ENCODE measurements at places on chromosomes 11 and 22.
A peak's percentile ranks its signal among the peaks of the same experiment; 100 is the strongest.

DNA sequence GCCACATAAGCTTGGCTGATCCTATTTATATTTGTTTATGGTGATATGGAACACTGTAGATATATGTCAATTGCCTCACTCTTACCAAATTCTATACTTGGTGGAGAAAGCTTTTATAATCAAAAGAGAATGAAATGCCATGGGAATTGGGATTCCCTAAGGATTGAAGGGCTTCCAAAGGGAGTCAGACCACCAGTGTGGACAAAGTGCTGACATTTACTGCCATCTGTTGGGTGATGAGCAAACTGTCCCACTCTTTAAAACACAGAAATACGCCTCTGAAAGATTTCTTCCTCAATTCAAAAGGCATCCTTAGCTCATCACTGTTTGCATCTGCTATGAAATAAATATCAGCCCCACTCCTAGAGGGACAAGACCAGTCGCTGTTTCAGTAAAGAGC, 7.1 kb downstream of the SLC1A2 start:
- DNase-seq: no peak

GRCh38 chr11:80065086-80065485, 624.3 kb upstream of the TENM4 start:
- DNase-seq: no peak

- DNase-seq: no peak
Measured at GRCh38 chr11:134334796-134335571, 3.2 kb downstream of the GLB1L2 start.

DNA sequence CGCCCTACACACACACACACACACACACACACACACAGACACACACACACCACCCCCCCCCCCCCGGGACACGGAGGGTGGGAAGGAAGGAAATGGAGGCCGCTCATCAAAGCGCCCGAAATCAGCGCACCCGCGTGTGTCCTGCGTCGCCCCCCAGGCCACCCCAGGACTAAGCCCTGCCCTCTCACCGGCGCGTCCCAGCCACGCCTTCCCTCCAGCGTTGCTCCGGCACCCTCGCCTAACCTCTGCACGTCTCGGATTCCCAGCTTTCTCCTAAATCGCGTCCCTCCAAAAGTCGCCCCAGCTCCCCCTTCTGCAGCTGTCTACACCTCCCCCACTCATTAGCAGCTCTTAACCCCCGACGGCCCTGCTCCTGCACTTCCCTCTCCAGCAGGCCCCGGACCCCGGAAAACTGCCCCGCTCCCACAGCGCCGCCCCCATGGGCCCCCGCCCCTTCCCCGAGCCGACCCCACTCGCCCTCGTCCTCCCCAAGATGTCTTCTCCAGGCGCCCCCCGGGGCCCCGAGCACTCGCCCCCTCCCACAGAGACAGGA, 557 bp downstream of the PACSIN2 start:
- DNase-seq: peak; percentile 31

DNA sequence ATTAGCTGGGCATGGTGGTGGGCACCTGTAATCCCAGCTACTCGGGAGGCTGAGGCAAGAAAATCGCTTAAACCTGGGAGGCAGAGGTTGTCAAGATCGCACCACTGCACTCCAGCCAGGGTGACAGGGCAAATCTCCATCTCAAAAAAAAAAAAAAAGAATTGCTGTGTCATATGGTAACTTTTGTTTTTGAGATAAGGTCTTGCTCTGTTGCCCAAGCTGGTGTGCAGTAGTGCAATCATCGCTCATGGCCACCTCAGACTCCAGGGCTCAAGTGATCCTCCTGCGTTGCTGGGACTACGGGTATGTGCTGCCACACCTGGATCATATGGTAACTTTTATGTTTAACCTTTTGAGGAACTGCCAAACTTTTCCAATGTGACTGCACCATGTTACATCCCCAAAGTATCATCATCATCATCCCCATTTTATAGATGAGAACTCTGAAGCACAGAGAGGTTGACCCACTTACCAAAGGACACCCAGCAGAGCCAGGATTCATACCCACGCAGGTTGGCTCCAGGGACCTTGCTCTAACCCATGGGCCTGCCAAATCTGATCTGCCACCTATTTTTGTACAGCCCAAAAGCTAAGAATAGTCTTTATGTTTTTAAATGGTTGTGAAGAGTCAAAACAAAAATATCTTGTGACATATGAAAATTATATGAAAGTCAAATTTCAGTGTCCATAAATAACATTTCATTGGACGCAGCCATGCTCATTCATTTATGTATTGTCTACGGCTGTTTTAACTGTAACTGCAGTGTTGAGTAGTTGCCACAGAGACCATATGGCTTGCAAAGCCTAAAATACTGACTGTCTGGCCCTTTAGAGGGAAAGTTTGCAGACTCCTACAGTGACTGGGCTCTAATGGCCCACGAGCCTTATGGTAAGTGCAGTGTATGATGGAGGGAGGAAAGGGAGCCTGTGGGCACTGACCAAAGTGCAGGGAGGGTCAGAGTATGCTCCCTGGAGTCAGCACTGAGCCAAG, 45.3 kb downstream of the GDPD5 start:
- no peak for DNase-seq

- DNase-seq: no peak
Measured at GRCh38 chr11:19972091-19972490, 188.2 kb downstream of the DBX1 start.

- DNase-seq: no peak
Measured at GRCh38 chr11:60718524-60719316, 5.8 kb upstream of the MS4A18 start.

DNA sequence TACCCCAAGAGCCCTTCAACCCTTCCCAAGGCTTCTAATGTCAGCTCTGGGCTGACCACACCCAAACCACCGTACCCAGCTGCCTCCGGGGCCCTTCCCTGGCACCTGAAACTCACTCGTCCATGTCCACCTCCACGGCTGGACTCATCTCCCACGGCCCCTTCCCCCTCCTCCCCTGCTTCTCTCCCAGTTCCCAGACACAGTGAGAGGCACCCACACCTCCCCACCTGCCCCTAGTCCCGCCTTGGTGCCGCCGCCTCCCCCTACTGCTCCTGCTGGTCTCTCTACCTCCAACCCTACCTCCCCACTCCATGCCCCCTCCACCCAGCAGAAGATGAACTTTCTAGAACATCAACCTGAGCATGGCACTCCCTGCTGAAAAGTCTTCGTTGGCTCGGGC, 39.5 kb downstream of the ELFN2 start:
- DNase-seq: no peak

GRCh38 chr22:29737251-29738117, 17.7 kb downstream of the CABP7 start:
- no peak for DNase-seq

GRCh38 chr11:118151431-118151830, 1.2 kb downstream of the SCN4B start:
- DNase-seq: no peak

DNA sequence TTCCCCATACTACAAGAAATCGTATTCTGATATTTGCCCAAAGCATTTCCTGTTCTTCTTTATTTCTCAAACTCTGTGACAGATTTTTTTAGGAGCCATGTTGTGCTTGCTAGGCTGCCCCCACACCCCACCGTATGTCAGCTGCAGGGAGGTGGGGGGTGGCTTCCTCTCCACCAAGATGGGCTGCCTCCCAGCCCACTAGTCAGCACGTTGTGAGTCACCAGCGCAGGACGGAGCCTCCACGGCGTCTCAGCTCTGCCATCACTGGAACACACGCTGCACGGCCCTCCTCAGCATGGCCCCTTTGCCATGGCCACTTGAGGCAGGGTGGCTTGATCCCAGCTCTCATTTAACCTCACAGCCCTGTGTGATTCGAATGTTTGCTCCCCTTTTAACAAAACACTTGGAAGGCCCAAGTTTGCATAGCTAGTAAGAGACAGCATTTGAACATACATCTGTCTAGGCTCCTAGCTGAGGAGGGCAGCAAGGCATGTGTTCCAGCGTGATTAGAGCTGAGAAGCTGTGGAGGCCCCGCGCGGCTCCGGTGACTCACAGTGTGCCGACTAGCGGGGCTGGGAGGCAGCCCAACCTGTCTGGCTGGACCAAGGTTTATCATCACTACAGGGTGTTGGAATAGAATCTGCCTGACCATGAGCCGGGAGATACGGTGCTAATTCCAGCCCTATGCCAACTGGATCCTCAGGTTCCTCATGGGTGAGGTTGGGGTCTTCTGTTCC, 180.7 kb upstream of the NCAM1 start:
- no peak for DNase-seq

DNA sequence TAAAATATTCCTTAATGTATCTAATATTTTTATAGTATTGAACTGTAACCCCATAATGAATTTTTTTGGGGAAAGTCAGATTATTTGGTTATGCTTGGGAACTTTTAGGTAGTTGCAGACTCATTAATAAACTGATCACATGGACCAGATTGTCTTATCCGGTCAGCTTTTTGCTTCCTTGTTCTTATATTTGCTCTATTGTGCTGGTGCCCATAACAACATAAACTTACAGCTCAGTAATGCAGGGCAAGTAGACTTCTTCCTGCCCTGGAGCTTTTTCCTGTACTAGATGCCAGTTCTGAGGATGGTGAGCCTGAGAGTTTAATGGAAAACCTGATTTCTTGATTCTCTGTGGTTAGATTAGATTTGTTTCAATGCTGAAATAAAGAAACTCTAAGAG, 53.2 kb downstream of the MTMR3 start:
- no peak for DNase-seq

DNA sequence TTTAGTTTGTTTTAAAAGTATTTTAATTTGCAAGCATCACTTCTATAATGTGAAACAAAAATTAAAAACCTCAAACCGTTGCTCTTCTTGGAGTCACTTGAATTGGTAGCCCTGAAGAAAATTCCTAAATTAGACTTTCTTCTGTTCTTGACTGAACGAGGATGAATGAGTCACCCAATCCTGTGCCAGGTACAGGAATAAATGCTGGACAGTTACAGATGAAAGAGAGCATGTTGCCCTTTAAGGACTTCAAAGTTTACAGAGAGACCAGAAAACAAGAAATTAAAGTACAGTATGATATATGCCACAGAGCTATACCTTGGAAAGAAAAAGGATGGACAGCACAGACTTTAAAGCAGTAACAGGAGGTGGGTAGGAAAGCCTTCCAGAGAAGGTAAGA, 41.3 kb upstream of the CXCR5 start:
- no peak for DNase-seq

- no peak for DNase-seq
Measured at GRCh38 chr11:113505541-113506375, 30.6 kb upstream of the DRD2 start.

DNA sequence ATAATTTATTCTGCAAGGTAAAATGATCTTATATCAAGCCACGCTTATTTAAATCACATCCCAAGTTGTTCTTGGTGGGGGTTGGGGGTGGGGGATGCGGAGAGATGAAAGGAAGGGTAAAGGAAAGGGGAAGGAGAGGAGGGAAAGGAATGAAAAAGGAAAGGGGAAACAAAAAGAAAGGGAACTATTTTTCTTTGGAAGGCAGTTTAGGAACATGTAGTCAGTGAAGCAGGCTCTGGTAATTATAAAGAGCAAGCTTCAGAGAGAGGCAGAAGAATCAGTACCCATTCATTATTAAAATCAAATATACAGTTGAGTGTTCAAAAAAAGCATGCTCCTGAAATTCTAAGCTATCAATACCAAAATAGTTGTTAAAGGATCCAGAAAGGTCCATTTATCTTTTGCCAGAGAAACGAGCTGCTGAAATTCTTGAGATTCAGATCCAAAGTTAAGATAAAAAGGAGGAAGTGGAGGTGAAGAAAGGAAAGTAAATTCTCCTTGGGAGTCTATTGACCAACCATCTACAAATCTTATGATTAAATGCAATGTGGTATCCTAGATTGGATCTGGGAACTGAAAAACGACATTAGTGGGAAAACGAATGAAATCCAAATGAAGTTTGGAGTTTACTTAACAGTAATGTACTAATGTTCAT, 107.4 kb downstream of the SGSM3 start:
- no peak for DNase-seq

DNA sequence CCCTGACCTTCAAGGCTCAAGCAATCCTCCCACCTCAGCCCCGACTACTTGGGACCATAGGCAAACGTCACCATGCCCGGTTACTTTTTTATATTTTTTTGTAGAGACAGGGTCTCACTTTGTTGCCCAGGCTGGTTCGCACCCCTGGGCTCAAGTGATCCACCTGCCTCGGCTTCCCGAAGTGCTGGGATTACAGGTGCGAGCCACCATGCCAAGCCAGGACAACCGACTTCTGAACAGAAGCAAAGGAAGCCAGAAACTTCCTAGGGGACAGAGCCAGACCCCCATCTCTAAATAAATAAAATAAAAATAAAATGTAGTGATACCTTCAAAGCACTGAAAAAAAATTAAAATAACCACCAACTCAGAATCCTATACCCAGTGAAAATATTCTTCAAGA, 26.4 kb downstream of the C11orf58 start:
- DNase-seq: no peak

GRCh38 chr22:37324340-37325038, 42.2 kb downstream of the CYTH4 start:
- no peak for DNase-seq

- no peak for DNase-seq
Measured at GRCh38 chr22:35785181-35785923, 67.7 kb downstream of the APOL5 start.

DNA sequence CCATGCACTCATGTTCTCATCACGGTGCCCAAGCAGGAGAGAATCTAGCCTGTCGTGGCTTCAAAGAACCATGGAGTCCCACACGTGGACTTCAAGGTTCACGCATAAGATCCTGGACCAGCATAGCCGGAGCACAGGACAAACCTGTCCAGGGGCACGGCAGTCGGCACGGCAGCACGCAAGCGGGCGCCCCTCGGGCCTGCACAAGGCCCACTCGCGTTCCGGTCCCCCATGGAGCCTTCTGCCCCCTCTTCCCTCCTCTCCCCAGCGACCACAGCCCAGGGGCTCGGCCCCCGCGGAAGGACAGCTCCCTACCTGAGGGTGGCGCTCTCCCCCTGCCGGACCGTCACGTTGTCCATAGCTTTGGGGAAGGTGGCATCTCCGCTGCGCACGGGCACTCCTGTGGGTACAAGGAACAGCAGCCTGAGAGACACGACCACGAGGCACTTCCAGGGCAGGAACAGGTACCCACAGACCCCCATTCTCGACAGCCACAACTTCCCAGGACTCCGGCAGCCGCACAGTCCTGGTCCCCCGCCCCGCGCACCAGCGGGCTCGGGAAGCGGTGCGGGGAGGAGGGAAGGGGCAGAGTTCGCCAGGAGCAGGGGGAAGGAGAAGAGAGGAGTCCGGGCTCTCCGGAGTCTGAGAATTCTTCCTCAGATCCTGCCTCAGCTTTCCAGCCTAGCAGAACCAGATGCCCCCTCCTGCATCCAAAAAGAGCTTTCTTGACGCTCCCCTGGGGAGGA, 589.5 kb downstream of the OPCML start:
- DNase-seq: no peak

DNA sequence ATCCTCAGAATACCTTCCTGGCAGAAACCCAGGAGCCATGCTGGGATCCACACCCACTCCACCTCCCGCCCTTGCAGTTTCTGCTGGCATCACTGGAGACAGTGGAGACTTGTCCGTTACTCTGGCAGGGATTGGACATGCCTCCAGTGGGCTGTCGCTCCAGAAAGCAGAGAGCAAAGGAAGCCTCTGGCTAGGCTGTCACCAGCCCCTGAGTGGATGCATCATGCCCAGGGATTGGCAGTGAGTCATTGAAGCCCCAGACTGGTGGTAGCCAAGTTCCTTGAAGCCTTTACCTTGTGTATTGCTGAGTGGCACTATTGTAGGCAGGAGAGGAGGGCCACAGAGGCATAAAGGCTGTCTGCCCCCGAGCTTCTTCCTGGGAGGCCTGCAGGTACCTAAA, 34.8 kb upstream of the E2F8 start:
- DNase-seq: no peak

- peak; percentile 55 for DNase-seq
Measured at GRCh38 chr22:21642584-21643448, 714 bp downstream of the SDF2L1 start.
